Colonic mucosa (tissue), 4 donors: ENCODE measurements at places on chromosomes 6 and 20. TPM values are rescaled to one million over a fixed set of nuclear protein-coding genes. Genes with fewer than 3 reads are reported as not detected.
A peak's percentile ranks its signal among the peaks of the same experiment; 100 is the strongest.

GRCh38 chr6:14305624-14306023, 188.1 kb downstream of the CD83 start:
- no peak for DNase-seq

GRCh38 chr20:33781945-33782344, 29.2 kb upstream of the CHMP4B start:
- DNase-seq = no peak

- peak; percentile 84 for DNase-seq
Observed at GRCh38 chr6:11172501-11173327, 59.8 kb downstream of the NEDD9 start.

DNA sequence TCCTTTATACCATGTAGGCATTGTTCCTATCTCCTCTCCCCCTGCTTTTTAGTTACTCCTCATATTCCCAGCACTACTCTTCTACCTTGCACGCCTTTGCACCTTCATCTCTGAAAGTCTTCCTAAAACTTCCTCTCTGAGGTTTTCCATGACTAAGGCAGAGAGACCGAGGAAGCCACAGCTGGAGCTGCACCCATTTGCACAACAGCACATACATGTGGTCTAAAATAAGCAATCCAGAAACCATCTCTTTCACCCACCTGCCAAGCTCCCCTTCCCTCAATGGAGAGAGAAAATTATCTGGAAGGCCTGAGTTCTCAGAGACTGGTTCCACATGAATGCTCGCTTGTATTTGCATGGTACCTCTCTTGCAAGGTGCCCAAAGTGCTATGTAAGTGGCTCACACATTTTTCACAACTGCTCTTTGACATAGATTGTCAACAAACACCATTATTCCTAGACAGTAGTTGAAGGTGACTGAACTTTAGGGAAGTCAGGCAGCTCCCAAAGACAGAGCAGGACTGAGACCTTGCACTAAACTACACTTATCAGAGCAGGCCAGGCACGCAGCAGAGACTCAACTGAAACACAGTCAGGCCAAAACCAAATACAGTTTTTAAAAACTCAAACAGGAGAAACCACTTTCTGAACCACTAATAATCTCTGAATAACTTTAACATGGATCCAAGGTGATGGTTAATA, 313.2 kb downstream of the TFAP2A start:
- DNase-seq = no peak

DNA sequence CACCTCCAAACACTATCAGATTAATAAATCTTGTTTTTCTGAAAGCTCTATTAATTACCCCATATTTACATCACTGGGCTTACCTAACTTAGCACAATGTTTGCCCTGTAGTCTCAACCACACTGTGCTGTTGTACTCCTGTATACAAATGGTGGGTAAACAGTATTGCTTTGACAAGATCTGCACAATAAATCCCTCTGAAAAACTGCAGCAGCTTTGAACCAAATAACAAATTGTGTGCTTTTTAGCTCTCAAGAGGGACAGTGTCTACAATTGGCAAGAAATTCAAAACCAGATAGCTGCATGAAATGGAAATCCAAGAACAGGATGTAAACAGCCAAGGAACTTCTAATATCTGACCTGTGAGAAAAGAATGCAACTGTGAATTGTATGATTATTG, 10.4 kb downstream of the KIF6 start:
- no peak for DNase-seq

DNA sequence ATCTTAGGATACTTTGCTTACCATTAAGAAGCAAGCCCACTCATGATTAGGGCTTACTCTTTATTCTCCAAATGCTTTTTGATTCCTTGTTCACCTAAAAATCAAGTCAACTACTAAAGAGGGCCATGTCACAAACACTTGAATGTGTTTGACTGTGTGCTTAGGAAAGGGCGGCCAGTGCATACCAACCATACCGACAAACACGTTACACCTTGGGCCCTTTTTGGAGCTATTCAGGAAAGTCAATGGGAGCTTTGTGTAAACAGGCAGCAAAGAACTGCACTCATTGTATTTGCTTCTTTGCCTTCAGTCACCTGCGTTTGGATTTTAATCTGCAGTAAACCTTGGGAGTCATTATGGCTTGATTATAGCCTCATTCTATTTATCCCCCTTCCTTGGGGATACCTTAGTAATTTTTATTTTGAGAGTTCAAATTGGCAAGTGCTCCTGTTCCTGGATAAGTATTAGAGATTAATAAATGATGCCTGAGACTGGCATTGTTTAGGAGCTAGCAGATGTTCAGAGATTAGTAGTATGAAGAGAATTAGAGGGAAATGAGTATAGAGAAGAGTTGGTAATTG, 102.6 kb upstream of the HDGFL1 start:
- DNase-seq = no peak

DNA sequence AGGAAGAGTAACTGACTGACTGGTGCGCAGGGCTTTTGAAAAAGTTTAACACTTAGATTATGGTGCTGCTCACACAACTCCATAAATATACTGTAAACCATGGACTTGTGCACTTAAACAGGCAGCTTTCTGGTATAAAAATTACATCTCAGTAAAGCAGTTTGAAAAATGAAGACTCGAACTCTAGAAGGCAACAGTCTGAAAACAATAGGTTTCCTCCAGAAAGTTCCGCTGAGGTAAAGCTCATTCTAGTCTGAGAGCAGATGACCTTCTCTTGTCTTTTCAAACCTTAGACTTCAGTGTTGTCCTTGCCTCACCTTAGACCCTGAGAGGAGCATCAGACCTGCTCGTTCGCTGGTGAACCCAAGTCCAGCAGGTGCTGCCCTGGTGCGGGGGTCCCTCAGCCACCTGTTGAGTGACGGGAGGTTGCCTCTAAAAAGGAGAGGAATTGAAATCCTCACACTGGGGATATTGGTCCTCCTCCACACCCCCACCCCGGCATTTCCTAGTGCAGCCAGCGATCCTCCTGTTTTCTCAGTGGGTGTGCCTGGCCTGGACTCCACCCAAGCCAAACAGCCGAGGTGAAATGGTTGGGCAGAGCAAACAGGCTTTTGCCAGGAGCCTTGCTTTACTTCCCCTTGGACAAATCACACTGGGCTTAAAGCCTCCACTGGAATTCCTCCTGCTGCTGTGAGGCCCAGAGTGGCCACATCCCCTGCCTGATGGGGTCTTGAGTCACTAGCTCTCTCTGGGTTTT, 14.7 kb upstream of the PYGB start:
- DNase-seq = peak; percentile 94

GRCh38 chr6:166412911-166413384, 30.2 kb upstream of the MPC1 start:
- DNase-seq = no peak

DNA sequence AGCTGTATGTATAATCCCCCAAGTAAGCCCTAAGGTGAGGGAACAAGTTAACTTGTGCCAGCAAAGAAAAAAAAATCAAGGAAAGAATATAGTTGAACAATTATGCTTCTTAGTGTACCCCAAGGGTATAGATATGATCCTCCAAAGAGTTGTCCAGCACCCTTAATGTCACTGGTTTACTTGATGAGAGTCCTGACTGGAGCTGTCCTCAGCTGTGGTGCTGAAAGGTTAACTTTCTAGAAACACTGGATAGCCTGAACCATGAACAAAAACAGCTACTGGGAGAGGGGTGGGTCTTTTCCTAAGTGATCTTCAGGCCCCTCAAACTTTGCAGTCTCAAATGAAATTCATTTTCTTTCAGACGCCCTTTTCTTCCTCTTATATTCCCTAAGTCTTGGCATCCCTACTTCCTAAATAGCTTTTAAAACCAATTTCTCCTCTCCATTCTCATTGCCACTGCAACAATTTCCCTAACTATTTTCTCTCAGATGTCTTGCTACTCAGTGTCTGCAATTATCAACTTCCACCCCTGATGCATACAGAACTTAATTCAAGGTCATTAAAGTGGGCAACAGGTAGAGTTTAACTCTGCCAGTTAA, 83.5 kb upstream of the PROKR2 start:
- DNase-seq = no peak

GRCh38 chr6:30749554-30750378, 5.4 kb upstream of the IER3 start:
- peak; percentile 85 for DNase-seq

- no peak for DNase-seq
Observed at GRCh38 chr6:44558832-44559251, 171.3 kb downstream of the CDC5L start.

DNA sequence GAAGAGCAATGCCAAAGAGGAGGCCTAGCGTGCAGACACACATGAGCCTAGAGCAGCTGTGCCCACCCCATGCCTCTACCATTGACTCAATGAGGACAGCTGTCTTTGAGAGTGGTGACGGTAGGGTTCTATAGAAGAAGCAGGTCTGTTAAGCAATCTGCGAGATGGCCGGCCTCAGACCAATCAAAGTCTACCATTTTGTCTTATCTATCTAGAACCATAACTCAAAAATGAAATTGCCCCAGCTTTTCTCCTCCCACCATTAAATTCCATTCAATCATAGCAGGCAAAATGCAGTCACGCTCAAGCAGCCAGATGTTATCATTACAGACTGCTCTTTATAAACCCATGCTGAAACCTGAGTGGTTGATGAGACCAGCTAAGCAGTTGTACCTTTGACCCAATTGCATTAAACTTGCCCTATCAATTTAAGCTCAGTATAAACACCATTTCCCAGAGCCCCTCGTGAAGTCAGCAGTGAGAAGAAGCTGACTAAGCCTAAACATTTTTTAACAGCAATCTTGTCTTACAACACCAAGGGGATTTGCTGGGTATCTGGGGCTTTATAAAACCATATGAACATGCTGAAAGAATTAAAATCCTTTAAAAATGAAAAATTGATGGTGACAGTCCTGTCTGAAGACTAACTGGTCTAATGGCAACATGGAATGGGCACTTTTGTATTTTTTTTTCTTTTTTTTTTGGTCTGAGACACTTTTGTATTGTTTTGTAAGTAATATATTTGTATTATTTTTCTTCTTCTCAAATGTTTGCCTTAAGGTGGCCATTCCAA, 57.5 kb downstream of the FOXC1 start:
- DNase-seq = no peak

DNA sequence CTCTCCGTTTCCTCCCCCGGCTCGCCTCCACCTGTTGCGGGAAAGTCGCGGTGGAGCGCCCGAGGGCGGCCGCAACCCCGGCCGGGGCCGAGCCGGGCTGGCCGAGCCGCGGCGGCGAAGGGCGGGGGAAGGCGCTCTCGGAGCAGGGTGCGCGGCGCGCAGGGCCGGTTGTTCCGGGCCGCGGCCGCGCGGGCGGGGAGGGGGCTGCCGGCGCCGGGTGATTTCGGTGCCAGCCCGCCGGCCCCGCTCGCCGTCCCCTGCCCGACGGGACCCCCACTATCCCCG, 235 bp downstream of the MAP7 start:
- no peak for DNase-seq

DNA sequence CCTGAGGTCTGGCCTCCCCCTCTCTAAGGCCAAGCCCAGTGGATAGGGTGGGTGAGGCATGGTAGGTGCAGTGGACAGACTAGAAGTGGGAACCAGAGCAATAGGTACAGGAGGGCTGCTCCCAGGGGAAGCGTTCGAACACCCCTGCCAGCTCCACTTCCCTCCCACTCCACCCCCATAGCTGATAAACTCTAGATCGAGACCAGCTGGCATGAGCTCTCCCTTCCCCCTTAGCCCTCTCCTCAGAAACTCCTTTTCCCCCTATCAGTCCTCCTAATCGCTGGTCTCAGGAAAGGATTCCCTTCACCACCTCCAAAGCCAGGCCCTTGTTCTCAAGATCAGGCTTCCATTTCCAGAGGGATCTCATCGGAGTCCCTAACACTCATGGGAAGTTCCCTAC, 6.0 kb upstream of the FAM83C start:
- no peak for DNase-seq

- DNase-seq = no peak
Observed at GRCh38 chr6:104710543-104711335, 149.0 kb downstream of the HACE1 start.

DNA sequence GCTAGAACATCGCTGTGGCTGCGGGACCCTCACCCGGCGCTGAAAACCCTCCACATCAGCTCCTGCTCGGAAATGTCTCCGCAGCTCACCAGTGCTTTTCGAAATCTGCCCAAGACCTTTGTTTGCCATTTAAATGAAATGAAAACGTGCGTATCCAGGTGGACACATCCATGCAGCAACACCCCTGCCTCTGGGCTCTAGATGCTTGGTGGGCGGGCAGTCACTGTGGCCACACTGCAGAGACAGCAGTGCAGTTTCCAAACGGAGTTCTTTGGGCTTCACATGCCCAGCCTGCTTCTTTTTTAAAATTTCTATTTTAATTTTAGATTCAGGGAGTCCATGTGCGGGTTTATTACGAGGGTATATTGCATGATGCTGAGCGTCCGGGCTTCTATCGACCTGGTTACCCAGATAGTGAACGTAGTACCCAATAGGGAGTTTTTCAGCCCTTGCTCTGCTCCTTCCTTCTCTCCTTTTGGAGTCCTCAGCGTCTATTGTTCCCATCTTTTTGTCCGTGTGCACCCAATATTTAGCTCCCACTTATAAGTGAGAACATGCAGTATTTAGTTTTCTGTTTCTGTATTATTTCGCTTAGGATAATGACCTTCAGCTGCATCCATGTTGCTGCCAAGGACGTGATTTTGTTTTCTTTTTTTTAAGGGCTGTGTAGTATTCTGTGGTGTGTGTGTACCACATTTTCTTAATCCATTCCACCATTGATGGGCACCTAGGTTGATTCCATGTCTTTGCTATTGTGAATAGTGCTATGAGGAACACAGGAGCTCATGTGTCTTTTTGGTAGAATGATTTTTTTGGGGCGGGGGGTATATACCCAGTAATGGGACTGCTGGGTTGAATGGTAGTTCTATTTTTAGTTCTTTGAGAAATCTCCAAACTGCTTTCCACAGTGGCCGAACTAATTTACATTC, 4.8 kb upstream of the TUBB2B start:
- no peak for DNase-seq

The TRIM40 gene
- 10.7 TPM for total RNA-seq

The GJA1 gene
- total RNA-seq = 13.7 TPM

The LIN28B gene
- not detected for total RNA-seq

The IMPG1 gene
- not detected for total RNA-seq

The FNDC1 gene
- 0.05 TPM for total RNA-seq

The CLDN20 gene
- not detected for total RNA-seq

The CALHM5 gene
- total RNA-seq = 0.37 TPM

The HLA-DQB1 gene
- 6.5 TPM for total RNA-seq

The KHDRBS2 gene
- total RNA-seq = 1.2 TPM
